ENCODE measurements at places on chromosomes 6 and 20. TPM values are rescaled to one million over a fixed set of nuclear protein-coding genes. Genes with fewer than 3 reads are reported as not detected.

DNA sequence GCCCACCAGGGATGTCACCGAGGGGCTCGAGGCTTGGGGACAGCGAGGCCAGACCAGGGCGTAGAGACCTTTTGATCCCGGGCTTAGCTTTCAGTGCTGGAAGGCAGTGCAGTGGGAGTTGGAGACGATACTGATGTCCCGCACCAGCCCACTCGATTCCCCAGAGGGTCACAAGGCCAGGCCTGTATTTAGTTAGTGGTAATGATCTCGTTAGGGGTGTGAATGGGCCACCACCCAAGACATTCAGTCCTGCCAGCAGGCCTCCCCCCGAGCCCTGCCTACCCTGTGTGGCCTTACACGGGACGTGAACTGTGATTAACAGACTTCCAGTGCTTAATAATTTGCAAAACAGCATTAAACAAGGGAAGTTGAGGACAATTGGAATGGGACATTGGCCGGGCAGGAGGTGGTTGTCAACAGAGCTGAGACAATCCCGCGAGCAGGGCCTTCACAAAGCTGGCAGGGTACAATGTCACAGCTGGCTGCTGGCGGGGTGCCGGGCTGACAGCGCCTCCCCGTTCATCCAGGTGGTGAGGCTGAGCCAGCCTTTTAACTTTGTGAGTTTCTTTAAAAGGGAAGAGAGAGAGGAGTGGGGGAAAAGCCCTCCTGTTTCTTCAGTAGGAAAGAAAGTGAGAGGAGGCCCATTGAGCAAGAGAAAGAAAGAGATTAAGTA, 175.3 kb upstream of the RALGAPA2 start:
- DNase-seq, result no peak

DNA sequence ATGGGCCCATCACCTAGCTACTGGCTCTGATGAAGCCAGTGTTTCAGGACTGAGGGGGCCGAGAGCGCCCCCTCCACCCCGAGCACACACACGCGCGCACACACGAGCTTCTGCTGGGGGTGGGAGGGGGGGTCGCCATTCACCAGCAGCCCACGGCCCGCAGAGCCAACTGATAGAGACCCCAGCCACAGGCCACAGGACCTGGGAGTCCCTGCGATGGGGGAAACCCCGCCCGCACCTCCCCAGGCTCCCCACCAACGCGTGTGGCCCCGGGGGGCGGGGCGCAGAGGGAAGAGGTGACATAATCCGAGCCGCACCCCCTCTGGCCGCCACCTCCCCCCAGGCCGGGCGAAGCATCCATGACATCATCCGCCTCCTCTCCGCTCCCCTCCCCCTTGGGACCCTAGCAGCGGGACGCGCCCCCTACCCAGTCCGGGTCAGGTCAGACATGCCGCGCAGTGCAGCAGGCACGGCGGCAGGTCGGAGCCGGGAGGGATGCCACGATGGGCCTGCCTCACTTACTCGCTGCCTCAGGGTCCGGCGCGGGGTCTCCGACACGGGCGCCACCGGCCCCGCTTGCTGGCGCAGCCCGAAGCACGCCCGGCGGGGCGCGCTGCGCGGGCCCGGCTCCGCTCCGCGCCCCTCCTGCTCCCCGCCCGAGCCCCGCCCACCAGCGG, at the start of gene LZTS3:
Gene LZTS3, minus strand, starts transcription at position 617 of the 677 bp plus-strand sequence. CDS start 6,386 bp downstream, outside the sequence.
- DNase-seq, result peak; percentile 79

DNA sequence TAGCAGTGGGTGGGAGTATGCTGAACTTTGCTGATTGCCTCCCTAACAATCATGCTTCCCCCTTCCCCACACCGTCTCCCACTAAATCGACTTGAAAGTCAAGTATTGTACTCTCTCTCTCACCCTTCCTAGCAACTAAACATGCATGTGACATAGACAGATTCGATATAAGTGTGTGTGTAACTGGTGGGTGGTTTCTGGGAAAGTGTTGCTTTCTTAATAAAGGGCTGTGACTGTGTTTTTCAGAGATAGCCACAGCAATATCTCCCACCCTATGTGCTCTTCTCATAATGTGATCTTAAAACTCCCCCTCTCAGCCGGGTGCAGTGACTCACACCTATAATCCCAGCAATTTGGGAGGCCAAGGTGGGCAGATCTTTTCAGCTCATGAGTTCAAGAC, 49.3 kb upstream of the E2F3 start:
- DNase-seq, result no peak

- DNase-seq, result no peak
Measured at GRCh38 chr6:121242386-121242785, 91.9 kb downstream of the TBC1D32 start.

DNA sequence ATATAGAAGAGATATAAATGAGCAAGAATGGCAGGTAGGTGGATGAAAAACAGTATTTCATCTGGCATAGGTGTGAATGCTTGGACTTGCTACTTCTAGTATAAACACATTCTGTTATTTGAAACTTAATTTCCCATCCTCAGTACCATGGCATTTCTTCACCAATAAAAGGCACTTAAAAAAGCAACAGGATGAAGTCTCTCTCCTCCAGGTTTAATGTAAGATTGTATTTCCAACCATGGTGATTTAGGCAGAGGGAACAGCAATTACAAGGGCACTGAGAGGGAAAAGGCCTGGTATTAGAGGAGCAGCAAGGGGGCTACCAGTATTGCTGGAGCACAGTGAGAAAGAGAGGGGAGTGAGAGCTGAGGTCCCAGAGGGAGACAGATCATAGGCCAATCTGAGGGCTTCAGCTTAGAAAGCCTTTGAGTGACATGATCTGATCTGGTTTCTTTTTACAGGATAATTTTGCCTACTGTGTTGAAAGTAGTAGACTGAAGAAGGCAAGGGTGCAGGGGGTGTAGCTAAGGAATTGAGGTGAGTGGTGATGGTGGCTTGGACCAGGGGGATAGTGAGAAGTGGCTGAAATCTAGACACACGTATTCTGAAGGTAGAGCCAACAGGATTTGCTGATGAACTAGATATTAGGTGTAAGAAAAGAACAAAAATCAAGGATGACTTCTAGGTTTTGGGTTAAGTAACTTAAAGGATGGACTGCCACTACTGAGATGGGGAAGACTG, 67.8 kb upstream of the SMIM29 start:
- no peak for DNase-seq

DNA sequence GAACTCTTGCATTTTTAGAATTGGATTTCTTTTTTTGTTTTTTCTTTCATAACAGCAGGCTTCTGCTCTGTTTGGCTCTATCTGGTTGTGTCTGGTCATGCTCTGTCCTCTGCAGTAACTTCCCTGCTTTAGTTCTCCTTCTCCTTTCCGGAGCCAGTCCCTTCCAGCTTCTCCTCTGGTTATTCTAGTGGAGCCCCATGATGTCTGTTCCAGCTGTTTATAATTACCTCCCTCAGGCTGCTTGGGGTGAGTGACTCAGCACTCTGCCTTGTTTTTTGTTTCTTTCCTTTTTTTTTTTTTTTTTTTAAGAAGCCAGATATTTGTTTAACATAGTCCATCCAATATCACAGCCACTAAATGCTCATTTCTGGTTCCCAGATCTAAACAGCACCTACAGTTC, 409.6 kb downstream of the MAFB start:
- DNase-seq, result no peak

DNA sequence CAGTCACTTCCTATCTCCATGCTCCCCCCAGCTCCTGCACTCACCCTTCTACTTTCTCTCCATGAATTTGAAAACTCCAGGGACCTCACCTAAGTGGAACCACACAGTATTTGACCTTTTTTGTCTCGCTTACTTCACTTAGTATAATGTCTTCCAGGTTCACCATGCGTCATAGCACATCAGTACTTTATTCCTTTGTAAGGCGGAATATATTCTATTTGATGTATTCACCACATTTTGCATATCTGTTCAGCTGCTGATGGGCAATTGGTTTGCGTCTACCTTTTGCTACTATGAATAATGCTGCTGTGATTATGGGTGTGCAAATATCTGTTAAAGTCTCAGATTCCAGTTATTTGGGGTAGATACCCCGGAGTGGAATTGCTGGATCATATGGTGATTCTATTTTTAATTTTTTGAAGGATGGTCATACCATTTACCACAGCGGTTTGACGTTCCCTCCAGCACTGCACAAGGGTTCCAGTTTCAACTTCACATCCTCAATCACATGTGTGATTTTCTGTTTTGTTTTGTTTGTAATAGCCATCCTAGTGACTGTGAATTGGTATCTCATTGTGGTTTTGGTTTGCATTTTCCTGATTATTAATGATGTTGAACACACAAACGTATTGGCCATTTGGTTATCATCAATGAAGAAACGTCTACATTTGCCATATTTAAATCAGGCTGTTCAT, 20.3 kb upstream of the SYNDIG1 start:
- no peak for DNase-seq

Gene SLPI
- total RNA-seq, result 0.89 TPM

DNA sequence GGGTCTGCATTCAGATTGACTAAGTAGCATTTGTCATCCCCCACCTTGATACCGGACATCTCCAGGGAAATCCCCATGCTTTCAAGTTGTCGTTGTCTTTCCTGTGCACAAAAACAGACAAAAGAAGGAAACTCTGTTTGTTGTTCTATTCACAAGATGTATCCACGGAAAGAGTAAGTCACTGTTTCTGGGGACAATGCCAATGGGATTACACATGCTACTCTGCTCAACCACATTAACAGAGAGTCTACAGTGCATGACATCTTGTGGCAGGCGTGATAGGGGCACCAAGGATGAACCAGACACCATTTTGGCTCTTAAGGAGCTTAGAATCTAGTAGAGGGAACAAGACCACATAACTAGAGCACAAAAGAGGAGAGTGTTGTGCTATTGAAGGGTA, 124.4 kb upstream of the NUP153 start:
- DNase-seq, result no peak

Gene NXT1
- total RNA-seq, result 6.2 TPM

Gene OR12D3
- total RNA-seq, result not detected

Gene ZNF217
- total RNA-seq, result 6.1 TPM

Gene BIRC7
- total RNA-seq, result not detected

GRCh38 chr6:138465007-138465645, 34.2 kb downstream of the NHSL1 start:
- no peak for DNase-seq

GRCh38 chr6:150143516-150144293, 861 bp downstream of the PPP1R14C start:
- DNase-seq, result peak; percentile 16

GRCh38 chr6:136775548-136775947, 16.7 kb downstream of the MAP3K5 start:
- DNase-seq, result no peak

DNA sequence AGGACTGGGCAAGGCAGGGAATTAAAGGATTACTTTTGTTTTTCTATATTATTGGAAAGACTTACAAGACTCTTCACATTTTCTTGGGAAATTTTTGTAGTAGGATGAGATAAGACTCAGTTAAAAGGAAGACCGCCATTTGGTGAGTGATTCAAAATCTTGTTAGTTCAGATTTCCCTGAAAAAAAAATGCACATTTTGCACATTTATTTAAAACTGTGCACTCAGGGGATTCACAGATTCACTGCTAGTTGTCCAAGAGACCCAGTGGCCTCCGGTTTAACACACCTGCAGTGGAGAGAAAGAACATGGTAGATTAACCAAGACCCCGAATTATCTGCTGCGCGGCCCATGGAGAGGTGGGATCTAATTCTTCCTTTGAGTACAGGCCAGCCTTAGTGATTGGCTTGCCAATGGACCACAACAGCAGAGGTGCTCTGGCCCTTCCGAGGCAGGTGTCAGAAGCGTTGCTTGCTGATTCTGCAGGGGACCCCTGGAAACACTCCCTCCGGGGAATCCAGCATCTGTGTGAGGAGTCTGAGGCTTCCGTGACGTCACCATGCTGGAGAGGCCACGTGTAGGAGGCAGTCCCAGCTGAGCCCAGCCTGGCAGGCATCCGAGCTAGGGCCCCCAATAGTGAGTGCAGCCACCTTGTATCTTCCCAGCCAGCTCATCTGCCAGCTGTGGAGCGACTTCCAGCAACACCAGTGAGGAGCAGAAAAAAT, 68.9 kb downstream of the ZNF217 start:
- no peak for DNase-seq

Gene MBOAT1
- total RNA-seq, result 1.9 TPM

GRCh38 chr6:104003803-104004516, 855.8 kb downstream of the HACE1 start:
- no peak for DNase-seq

DNA sequence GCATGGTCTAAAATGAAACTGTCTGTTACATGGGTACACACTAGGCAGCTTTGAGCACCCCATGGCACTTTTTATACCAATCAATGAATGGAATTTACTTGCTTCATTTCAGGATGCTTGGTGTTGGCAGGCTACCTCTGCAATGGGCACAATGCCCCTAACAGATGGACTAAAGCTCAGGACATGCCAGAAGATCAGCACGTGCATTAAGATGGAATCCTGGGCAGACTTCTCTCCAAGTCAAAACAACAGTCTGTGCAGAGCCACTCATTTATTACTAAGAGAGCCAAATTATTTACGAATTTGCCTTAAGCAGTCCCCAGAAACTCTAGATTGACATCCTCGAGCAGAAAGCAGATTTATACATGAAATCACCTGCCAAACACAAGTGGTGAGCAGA, 55.8 kb upstream of the SCML4 start:
- no peak for DNase-seq

DNA sequence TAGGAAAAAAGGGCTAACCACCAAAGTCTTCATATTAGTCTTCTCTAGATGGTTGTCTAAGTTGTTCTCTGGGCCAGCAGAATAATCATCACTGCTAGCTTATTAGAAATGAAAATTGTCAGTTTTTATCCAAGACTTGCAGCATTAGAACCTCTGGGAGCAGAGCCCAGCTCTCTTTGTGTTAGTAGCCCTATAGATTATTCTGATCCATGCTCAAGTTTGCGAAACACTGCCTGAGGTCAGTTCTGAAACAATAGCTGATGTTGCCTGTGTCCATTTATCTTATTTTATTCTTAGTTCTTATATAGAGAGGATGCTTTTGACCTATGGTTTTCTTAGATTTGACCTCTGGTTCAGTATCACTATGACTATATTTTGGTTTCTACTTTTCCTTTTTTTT, 66.9 kb downstream of the BCKDHB start:
- no peak for DNase-seq

Measured in dorsolateral prefrontal cortex (tissue), 122 donors.